Stimulated activated CD8-positive, alpha-beta memory T cell treated with anti-CD3 and anti-CD28 coated beads, Interleukin-2, amount 100 ng/mL, for 48 hours (primary cell): ENCODE measurements at places on chromosomes 4 and X.

DNA sequence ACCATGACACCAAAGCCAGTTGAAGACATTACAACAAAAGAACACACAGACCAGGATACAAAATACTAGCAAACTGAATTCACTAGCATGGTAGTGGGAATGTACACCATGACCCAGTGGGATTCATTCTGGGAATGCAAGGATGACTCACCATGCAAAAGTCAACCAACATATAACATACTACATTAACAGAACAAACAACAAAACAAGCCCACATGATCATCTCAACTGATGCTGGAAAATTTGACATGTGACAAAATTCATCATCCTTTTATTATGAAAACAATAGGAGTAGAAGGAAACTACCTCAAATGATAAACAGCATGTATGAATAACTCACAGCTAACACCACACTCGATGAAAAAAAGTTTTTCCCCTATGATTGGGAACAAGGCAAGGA lies 190.2 kb downstream of the DCLK2 start:
- DNase-seq: no peak

GRCh38 chr4:113467581-113467980 lies 294.0 kb downstream of the CAMK2D start:
- no peak for DNase-seq

DNA sequence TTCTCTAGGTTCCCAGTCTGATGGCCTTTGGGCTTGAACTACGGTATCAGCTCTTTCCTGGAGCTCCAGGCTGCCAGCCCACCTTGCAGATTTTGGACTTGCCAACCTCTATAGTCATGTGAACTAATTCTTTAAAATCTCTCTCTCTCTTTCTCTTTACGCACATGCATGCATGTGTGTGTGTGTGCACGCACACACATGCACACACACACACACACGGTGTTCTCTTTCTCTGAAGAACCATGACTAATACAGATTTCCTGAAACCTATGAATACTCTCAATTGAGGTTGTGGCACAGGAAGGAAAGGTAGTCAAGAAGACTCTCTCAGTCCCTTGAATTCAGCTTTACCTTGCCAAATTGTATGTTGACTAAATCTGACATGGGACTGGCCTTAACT lies 6.2 kb upstream of the ZCCHC13 start:
- no peak for DNase-seq

- DNase-seq: no peak
Measured at GRCh38 chr4:26239801-26240200, 81.0 kb upstream of the RBPJ start.

- DNase-seq: no peak
Measured at GRCh38 chr4:144302704-144303536, 162.4 kb upstream of the GYPA start.

GRCh38 chr4:148118633-148119032 lies 323.6 kb downstream of the NR3C2 start:
- no peak for DNase-seq

- no peak for DNase-seq
Measured at GRCh38 chr4:156778093-156778492, 193.5 kb downstream of the PDGFC start.

DNA sequence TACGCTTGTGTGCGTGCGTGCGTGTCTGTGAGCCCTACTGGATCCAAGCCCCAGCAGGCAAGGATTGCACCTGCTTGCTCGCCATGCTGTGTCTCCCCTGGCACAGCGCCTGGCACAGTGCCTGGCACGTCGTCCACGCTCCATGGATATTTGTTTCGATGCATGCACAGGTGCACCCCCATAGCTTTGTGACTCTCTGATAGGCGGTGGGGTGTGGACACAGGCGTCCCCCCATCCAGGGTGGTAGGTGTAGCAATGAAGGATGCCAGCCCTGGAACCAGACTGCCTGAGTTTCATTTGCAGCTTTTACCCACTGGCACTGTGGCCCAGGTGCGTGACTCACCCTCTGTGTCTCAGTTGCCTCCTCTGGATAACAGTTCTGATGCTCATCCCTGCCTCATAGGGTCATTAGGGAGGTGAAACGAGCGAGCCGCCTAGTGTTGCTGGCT lies 20.2 kb downstream of the PIGG start:
- DNase-seq: no peak

DNA sequence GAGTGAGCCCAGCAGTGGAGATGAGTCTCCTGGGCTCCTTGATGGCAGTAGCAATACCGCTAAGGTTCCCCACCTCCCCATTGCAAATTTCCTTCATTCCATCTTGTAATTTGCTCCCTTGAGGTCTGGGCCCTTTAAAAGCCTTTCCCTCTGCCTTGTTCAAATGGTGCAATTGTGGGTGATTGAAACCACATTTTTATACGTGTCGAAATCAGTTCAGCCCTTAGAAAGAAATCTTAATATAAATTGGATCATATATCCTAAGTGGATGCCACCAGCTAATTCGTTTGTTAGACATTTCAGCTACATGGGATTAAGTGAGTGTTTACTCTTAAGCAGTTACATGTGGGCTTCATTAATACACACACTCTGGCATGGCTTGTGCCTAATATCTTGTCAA lies 68.6 kb downstream of the NHS start:
- DNase-seq: no peak

DNA sequence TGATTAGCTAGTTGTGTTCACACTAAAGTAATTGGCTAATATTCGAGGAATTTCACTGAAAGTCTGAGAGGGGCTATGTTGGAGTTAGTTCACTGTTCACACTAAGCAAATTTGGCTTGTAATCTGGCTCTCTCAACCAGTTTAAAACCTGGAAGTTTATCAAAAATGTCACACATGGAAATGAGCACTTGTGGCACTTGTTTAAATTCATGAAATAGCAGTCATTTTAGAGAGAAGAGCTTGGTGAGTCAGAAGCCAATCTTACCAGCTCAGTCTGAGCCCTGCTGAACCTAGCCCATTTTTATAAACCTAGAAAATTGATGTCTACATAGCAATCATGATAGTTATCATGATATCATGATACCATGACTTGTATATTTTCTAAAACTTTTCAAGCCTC lies 90.7 kb upstream of the JADE1 start:
- DNase-seq: no peak

DNA sequence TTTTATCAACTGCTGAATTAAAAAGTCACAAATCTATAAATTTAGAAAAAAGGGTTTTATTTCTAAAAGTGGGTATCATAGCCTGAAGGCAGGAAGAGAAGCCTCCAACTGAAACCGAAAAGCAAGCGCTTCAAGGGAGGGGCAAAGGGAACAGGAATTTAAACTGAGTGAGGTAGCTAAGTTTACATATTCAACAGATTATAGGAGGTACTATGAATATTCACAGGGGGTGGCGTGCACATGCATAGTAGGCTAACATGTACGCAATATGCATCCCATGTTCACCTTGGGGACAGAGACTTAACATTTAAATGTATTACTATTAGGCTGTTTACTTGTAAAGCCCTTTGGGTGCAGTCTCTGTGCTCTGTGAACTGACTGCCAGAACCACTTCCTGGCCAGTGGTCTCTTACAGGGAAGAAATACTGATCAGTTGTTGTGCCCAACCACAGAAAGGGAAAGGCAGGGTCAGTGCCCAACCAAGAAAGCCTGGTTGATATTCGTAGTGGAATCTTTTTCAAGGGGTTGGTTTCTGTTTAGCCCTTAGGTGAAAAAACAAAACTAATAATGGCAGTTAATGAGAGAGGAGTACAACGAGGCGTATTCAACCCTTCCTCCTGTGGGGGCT lies 168.7 kb upstream of the GALNTL6 start:
- DNase-seq: no peak

DNA sequence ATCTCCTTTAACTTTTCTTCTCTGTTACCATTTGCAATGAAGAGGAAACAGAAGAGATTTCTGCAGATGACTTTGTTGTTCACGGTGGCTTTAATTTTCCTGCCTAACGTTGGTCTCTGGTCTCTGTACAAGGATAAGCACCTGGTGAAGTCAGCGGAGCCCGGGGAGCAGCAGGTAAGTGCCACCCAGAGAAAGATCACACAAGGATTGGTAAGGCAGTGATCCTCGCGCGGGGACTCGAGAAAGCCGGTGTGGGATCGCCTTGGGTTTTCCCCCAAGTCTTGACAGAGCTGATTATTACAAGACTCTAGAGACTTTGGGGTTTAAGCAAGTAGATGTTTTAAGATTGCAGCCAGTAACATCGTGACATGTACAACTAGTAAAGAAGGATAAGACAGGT lies 1.3 kb downstream of the GALNTL6 start:
- no peak for DNase-seq

- no peak for DNase-seq
Measured at GRCh38 chr4:173516621-173517524, 13.2 kb downstream of the HAND2 start.
